ENCODE measurements at places on chromosomes 2 and 18. TPM values are rescaled to one million over a fixed set of nuclear protein-coding genes. Genes with fewer than 3 reads are reported as not detected.

- DNase-seq = no peak
These were observed 9.2 kb downstream of the PTPRN start for GRCh38 chr2:219300022-219300421.

Gene TANC1
- 55.6 TPM for polyA plus RNA-seq

GRCh38 chr2:216350214-216350791, 22.0 kb downstream of the MARCHF4 start:
- no peak for DNase-seq

- no peak for DNase-seq
These were observed 141.7 kb upstream of the CCDC68 start for GRCh38 chr18:55100817-55101457.

- no peak for DNase-seq
These were observed 25.1 kb downstream of the EFEMP1 start for GRCh38 chr2:55898386-55899040.

- no peak for DNase-seq
These were observed 47.5 kb upstream of the HNRNPA3 start for GRCh38 chr2:177165061-177165583.

GRCh38 chr18:57925706-57926105, 118.3 kb upstream of the NEDD4L start:
- DNase-seq = no peak

GRCh38 chr2:217801711-217802110, 201.1 kb downstream of the TNS1 start:
- DNase-seq = no peak

Gene KIF1A
- 7.1 TPM for polyA plus RNA-seq

Gene TMEM169
- 14.1 TPM for polyA plus RNA-seq

GRCh38 chr2:9163306-9164111, 43.1 kb upstream of the ASAP2 start:
- DNase-seq = no peak

DNA sequence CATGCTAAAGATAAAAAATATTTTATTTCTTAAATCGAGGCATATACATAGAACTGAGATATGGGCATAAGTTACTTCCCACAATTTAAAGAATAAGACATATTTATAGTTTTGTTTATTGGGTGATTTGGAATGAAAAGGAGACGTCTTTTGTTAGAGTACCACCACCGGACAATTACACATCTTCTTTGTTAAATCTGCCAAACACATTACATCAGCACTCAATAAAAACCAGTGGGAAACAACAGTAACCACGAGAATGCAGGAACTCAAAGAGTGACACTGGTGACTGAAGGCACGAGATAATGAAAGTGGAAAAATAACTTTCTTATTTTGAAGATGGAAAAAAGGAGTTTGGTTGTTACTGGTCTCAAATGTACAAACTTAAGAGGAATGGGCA, 92.6 kb upstream of the TFCP2L1 start:
- DNase-seq = no peak

Gene LONRF2
- 2.9 TPM for polyA plus RNA-seq

DNA sequence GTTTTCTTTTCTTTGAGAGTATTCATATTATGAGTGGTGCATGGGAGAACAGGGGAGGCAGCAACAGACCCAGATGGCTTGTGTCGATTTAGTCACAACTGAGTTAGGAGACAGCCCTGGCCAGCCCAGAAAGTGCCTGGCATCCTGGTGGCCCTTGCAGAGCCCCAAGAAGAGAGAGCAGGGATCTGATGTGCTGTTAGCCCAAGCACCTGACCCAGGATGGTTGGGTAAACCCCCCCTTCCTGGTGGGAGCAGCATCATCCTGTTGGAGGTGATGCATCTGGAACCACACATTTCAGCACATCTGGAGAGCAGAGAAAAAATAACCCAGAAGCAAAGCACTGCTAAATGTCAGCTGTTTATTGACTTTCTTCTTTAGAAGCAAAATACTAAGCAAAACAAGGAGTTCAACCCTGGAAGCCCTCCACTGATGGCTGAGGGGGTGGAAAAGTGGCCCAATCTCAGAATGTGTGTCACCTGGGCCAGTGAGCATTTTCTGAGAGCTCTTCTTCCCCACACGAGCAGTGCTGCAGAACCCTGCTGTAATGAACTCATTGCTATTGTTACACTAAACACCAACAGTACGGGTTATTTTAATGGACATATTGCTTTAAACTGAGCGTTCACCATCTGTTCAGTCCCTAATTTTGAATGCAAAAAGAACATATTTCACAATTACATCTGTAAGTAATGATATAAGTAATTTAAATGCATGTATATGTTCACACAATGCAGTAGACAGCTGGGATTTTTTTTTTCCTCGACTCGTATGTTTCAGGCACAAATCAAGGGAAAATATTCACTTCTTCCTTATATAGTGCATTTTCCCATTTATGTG, 100.6 kb upstream of the SMIM21 start:
- DNase-seq = no peak

- no peak for DNase-seq
These were observed 158.8 kb downstream of the DDX1 start for GRCh38 chr2:15750433-15750814.

GRCh38 chr2:48510329-48510728, 19.6 kb upstream of the STON1 start:
- no peak for DNase-seq
